ENCODE measurements at places on chromosomes 1 and 21.

GRCh38 chr1:183600136-183600535, 9.9 kb upstream of the NCF2 start:
- no peak overlapping the region for H3K4me3 ChIP-seq
- no peaks in the 10 kb centered on the region for H3K4me1 ChIP-seq
- H3K27ac ChIP-seq: no peak overlapping the region

DNA sequence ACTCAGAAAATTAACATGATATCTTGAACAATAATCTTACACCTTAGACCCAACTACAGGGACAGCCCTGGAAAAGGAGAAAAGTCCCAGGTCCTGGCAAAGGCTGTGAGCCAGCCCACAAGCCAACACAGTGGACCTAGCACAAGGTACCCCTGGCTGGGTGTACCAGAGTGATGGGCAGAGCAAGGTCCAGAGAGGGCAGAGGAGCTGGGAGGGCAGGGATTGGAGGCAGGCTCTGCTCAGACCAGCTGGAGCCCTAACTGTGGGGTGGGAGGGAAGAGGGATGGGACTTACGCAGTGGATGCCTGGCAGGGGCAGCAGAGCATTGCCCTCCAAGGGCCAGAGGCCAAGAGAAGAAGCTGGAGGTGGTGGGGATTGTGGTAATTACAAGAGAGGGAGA, 101.6 kb downstream of the KCND3 start:
- H3K4me3 ChIP-seq: no peak overlapping the region
- H3K36me3 ChIP-seq: no peaks in the 10 kb centered on the region
- H3K27ac ChIP-seq: no peak overlapping the region
- DNase-seq: no peak

DNA sequence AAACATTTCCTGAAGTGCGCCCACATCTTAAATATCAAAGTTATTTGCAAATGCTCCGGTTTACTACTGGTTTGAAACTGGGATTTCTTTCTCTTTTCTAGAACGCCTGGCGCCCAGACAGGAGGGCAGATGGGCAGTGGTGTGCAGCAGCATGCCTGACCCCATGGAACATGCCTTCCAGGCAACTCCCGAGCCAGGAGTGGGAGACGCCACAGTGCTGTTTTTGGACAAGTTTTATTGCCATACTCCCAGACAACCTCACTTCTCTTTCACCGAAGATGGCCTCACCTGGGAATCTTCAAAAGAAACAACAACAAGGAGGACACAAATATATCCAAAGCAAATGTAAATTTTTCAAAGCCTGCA, 21.5 kb downstream of the UBE2G2 start:
- DNase-seq: no peak
- H3K4me1 ChIP-seq: peaks cover 27% of the 10 kb centered on the region
- peak overlapping the region; percentile 33 for H3K4me3 ChIP-seq
- no peaks in the 10 kb centered on the region for H3K27me3 ChIP-seq
- H3K27ac ChIP-seq: peak overlapping the region; percentile 95

GRCh38 chr1:243710467-243710866, 139.6 kb downstream of the AKT3 start:
- no peak overlapping the region for H3K4me3 ChIP-seq
- H3K36me3 ChIP-seq: no peaks in the 10 kb centered on the region
- peaks cover 13% of the 10 kb centered on the region for H3K4me1 ChIP-seq
- H3K27me3 ChIP-seq: no peaks in the 10 kb centered on the region
- no peak for DNase-seq
- no peak overlapping the region for H3K27ac ChIP-seq

- DNase-seq: no peak
- peak overlapping the region; percentile 94 for H3K4me3 ChIP-seq
- peaks cover 2% of the 10 kb centered on the region for H3K4me1 ChIP-seq
Observed at GRCh38 chr21:32611471-32611997, 643 bp downstream of the CFAP298 start.

DNA sequence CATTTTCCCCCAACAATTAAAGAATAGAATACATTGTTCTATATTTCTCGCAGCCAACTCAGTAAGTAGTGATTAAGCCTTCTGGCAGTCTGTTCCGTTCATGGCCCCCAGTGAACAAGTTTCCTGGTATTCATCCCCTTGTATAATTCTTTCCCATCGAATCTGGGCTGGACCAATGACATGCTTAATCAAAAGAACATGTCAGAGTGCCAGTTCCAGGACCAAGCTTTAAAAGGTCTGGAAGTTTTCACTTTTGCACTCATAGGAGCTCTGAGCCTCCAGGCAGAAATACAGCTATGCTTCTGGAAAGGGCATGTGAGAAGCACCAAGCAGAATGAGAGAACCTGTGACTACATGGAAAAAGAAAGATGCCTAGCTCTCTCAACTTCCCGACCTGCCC, 22.5 kb upstream of the DPYD start:
- H3K27me3 ChIP-seq: no peaks in the 10 kb centered on the region
- no peak for DNase-seq
- H3K27ac ChIP-seq: no peak overlapping the region
- no peak overlapping the region for H3K4me3 ChIP-seq
- H3K4me1 ChIP-seq: peaks cover 11% of the 10 kb centered on the region
- H3K36me3 ChIP-seq: no peaks in the 10 kb centered on the region

DNA sequence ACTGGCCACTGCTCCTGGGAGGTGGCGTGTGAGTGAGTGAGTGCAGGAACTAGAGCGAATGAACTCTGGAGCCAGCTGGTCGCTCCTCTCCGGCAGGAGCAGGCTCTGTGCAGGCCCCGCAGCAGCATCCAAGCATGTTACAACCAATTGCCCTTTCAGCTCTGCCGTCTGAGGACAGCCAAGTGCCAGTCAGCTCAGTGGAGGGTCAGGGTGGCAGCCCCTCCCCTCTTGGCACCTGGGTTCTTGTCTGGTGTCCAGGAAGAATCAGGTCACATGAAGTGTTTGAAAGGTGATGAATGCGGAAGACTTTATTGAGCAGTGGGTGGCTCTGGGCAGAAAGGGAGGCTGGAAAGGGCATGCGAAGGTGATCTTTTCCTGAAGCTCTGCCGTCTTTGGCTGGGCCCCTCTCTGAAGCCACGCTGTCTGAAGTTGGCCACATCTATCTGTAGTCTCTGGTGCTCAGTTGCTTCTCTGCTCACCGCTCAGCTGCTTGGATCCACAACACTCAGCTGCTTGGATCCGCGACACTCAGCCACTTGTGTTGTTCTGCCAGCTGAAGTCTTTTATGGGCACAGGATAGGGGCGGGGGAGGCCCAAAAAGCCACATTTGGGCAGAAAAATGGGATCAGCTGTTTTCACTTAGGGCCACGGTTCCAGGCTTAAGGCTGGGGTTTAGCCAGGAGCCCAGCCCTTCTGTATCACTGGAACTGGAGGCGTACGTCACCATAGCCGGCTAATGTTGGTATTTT, 139.8 kb downstream of the ADSS2 start:
- DNase-seq: no peak
- H3K4me3 ChIP-seq: no peak overlapping the region
- H3K27ac ChIP-seq: no peak overlapping the region
- H3K4me1 ChIP-seq: no peaks in the 10 kb centered on the region
- no peaks in the 10 kb centered on the region for H3K27me3 ChIP-seq

GRCh38 chr1:156839426-156840109, 19.3 kb downstream of the INSRR start:
- no peak overlapping the region for H3K4me3 ChIP-seq
- peaks cover 86% of the 10 kb centered on the region for H3K27me3 ChIP-seq
- H3K36me3 ChIP-seq: no peaks in the 10 kb centered on the region
- DNase-seq: no peak
- H3K27ac ChIP-seq: no peak overlapping the region

- DNase-seq: peak; percentile 53
- H3K36me3 ChIP-seq: no peaks in the 10 kb centered on the region
- peak overlapping the region; percentile 79 for H3K4me3 ChIP-seq
- H3K27ac ChIP-seq: peak overlapping the region; percentile 95
- H3K27me3 ChIP-seq: no peaks in the 10 kb centered on the region
- H3K4me1 ChIP-seq: peaks cover 3% of the 10 kb centered on the region
Observed at GRCh38 chr1:226702957-226703831, 35.9 kb downstream of the ITPKB start.

DNA sequence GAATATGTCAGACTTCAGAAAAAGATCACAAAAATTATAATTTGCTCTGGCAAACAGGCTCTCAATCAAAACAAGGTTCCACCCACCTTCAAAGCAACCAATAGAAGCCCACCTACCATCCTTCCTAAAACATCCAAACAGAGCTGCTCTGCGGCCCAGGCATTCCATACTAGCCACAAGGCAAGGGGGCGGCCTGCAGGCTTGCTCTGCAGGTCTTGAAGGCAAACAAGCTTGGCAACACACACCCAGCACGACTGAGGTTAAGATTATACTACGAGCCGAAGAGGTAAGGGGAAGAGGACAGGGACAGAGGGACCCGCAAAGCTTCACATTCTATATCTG, 207.3 kb downstream of the SLC45A1 start:
- DNase-seq: no peak
- no peak overlapping the region for H3K27ac ChIP-seq
- H3K36me3 ChIP-seq: peaks cover 25% of the 10 kb centered on the region
- peaks cover 21% of the 10 kb centered on the region for H3K4me1 ChIP-seq
- no peaks in the 10 kb centered on the region for H3K27me3 ChIP-seq

DNA sequence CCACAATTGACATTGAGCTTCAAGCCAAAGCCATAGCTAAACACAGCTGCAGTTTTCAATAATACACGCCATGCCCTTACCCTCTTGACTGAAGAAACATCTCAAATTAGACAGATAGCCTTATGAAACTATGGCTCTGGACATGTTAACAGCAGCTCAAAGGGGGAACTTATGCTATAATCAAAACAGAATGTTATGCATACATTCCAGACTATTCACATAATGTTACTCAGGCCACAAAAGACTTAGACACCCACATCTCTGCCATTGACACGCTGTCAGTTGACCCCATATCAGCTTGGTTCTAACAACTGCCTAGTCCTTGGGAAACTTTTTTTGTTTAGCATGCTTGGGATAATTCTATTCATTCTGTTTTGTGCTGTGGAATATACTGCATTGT, 2.3 kb upstream of the NENF start:
- peaks cover 2% of the 10 kb centered on the region for H3K36me3 ChIP-seq
- no peak for DNase-seq
- H3K27ac ChIP-seq: no peak overlapping the region
- peaks cover 20% of the 10 kb centered on the region for H3K4me1 ChIP-seq

DNA sequence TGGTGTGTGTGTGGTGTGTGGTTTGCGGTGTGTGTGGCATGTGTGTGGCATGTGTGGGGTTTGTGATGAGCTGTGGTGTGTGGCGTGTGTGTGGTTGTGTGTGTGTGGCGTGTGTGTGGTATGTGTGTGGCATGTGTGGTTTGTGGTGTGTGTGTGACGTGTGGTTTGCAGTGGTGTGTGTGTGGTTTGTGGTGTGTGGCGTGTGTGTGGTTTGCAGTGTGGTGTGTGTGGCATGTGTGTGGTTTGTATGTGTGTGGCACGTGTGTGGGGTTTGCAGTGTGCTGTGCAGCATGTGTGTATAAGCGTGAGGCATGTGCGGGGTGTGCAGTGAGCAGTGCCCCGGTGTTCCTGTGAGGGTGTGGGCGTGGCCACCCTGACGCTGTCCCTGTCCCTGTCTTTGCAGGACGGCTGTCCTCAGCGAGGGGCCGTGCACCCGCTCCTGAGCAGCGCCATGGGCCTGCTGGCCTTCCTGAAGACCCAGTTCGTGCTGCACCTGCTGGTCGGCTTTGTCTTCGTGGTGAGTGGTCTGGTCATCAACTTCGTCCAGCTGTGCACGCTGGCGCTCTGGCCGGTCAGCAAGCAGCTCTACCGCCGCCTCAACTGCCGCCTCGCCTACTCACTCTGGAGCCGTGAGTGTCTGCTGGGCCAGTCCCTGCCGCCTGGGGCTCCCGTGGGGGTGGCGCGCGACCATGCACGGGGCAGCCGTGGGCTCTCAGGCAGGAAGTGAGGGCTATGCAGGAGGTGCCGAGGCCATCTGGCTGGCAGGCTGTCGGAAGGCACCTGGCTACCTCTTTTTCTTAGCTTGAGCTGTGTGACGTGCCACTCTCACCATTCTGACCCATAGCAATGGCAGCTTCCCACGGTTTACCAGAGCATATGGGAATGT, 52.6 kb upstream of the TRAPPC10 start:
- peaks cover 11% of the 10 kb centered on the region for H3K36me3 ChIP-seq
- no peaks in the 10 kb centered on the region for H3K27me3 ChIP-seq
- H3K27ac ChIP-seq: no peak overlapping the region
- no peak for DNase-seq
- H3K4me3 ChIP-seq: no peak overlapping the region

GRCh38 chr1:186152620-186153239, 222.3 kb downstream of the TPR start:
- no peaks in the 10 kb centered on the region for H3K36me3 ChIP-seq
- no peak overlapping the region for H3K4me3 ChIP-seq
- no peaks in the 10 kb centered on the region for H3K4me1 ChIP-seq
- no peak for DNase-seq

DNA sequence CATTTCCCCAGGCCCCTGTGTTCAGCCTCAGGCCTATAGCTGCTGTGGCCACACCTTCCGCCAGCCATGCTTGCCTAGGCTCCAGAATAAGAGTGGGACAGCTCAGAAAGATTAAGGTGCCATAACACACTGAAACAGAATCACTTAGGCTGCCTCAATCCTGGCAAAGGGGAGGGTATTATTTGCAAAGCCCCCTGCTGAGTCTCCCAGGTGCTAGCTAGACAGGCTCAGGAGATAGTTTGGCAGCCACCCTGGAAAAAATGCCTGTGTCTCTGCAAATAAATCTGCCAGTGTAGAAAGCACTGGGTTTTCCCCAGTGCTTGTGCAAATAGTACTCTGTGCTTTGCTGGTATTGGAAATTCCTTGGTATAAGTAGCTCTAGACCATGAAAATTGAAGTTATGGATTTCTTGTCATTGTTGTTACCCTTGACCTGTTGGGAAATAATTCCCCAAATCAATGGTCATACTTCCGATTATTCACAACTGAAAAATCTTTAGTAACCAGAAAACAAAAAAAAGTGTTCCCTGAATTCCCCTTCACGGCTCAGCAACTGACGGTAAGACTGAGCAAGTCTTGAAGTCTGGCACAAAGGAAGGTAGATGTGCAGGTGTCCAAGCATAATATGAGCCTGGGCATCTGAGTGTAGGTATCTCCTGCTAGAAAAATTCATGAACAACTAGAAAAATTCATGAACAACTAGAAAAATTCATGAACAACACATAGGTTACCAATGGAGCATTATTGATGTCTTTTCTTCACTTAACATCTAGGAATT, 56.9 kb downstream of the PROX1 start:
- H3K27me3 ChIP-seq: no peaks in the 10 kb centered on the region
- H3K4me1 ChIP-seq: peaks cover 27% of the 10 kb centered on the region
- no peak for DNase-seq
- no peak overlapping the region for H3K4me3 ChIP-seq

DNA sequence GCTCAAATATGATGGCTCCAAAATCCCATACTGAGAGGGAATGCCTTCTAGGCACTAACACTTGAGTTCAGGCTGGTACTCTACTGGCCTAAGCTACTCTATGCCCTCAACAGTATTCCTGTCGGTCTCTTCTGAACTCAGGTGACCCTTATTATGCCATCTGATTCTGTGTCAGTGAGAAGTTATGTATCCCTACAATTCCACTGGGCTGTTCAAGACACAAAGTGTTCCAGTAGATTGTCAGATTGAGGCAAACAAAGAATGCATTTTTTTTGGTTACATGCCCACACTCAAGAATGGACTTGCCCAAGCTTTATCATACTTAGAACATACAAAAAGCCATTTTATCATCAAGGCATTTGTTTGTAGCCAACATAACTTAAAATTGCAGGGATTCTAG, 553.8 kb upstream of the PRMT6 start:
- no peak overlapping the region for H3K4me3 ChIP-seq
- H3K4me1 ChIP-seq: no peaks in the 10 kb centered on the region
- DNase-seq: no peak
- no peaks in the 10 kb centered on the region for H3K36me3 ChIP-seq
- H3K27ac ChIP-seq: no peak overlapping the region
- no peaks in the 10 kb centered on the region for H3K27me3 ChIP-seq

- H3K4me1 ChIP-seq: no peaks in the 10 kb centered on the region
- H3K36me3 ChIP-seq: no peaks in the 10 kb centered on the region
- no peak overlapping the region for H3K4me3 ChIP-seq
Observed at GRCh38 chr1:7505771-7506453, 265.2 kb upstream of the VAMP3 start.
